ENCODE measurements at places on chromosomes 3 and 15.

DNA sequence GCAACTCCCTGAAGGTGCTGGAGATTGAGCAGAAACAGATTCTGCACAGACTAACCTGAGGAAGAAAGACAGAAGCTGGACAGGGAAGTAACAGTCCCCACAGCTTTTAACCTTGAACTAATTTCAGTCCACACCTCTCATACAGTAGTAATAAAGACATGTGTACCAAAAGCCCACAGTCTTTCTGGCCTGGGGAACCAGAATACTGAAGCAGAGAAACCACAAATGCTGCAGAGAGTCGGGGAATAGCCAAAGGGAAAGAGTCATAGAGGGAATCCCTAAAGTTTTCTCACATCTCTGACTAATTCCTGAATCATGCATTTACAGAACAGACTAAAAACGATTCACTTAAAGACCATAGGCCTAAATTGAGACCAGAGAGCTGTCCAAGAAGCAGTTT is 503.4 kb upstream of the NECTIN3 start:
- DNase-seq: no peak

GRCh38 chr3:144470666-144471065 is 499.0 kb downstream of the DIPK2A start:
- no peak for DNase-seq

DNA sequence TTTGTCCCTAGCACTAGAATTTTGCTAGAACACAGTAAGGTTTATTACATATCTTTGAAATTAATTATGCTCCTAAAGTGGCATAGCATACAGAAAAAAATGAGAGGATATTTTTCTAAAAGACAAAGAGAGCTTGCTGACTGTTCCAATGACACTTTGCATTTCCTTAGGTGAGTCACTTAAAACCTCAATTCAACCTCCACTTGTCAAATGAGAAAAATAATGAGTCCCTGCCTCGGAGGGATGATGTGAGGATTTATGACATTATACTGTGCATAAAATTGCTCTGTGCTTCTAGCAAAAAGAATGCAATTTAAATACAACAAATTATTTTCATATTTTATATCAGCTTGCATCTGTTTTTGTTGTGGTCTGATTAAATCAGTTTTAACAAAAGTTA is 1417.0 kb upstream of the ALCAM start:
- no peak for DNase-seq

DNA sequence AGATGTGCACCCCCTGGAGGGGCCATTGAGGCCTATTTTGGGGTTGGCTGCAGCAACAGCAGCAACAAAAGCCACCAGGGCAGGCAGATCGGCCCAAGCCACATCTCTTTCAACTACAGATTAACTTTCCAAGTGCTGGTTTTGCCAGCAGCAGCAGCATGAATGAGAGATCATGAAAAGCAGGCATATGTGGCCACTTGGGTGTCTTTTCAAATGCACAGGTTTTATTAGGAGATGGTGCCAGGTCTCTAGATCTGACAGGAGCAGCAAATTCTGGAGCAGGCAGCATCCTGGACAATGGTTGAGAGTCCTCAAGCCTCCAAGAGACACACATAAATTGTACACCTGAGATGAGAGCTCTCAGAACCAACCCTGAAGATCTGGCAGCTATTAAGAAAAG is 31.7 kb upstream of the CCDC66 start:
- DNase-seq: no peak

GRCh38 chr15:34339946-34340345 is 2.4 kb upstream of the SLC12A6 start:
- DNase-seq: no peak

DNA sequence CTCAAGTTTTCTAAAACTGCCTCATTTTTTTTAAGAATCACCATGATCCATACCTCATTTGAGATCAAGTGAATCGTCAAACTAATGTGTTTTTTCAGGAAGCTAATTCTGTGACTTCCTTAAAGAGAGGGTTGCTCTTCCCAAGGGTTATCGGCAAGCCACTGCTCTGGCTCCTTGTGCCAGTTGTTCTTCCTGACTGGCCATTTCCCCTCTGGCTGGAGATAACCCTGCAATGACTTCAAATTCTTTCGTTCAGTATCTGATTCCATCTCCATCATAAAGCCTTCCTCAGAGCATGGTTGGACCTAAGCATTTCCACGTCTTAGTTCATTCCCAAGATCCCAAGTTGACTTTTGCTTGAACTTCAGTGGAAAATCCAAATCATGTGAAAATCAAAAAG is 167.1 kb downstream of the MECOM start:
- DNase-seq: no peak

- no peak for DNase-seq
Observed at GRCh38 chr3:142853270-142854168, 35.4 kb downstream of the PCOLCE2 start.

DNA sequence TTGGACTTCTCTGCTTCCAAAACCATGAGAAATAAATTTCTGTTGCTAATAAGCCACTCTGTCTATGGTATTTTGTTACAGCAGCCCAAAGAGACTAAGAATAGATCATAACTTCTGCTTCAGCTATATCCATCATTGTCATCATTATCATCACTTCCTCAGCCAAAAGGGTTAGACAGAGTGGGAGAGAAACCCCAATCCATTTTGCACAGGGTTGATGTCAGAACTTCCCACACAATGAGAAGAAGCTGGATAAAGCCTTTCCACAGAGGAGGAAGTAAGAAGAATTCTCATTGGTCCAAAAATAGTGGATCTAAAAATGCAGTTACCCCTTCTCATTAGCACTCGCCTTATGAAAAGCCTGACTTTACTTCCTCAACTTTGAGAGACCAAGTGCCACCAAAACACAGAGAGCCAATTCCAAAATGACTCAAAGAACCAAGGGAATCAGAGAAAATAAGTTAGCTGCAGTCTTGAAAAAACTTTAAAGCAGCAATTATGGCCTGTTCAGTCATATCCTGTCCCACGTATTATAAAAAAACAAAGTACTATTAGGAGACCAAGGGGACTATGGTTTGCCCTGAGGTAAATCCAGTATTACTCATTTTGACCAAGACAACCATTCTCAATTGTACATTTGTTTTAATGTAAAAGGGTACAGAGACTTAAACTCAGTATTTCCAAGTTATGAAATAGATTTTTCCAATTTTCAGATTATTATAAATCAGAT is 80.2 kb downstream of the WNT5A start:
- DNase-seq: no peak

GRCh38 chr3:2261747-2262146 is 163.1 kb downstream of the CNTN4 start:
- DNase-seq: no peak

- no peak for DNase-seq
Observed at GRCh38 chr3:108826309-108827187, 4.0 kb downstream of the TRAT1 start.

- DNase-seq: no peak
Observed at GRCh38 chr15:31360158-31360561, 33.5 kb downstream of the KLF13 start.

- DNase-seq: no peak
Observed at GRCh38 chr3:175346573-175347356, 487.6 kb downstream of the NAALADL2 start.

DNA sequence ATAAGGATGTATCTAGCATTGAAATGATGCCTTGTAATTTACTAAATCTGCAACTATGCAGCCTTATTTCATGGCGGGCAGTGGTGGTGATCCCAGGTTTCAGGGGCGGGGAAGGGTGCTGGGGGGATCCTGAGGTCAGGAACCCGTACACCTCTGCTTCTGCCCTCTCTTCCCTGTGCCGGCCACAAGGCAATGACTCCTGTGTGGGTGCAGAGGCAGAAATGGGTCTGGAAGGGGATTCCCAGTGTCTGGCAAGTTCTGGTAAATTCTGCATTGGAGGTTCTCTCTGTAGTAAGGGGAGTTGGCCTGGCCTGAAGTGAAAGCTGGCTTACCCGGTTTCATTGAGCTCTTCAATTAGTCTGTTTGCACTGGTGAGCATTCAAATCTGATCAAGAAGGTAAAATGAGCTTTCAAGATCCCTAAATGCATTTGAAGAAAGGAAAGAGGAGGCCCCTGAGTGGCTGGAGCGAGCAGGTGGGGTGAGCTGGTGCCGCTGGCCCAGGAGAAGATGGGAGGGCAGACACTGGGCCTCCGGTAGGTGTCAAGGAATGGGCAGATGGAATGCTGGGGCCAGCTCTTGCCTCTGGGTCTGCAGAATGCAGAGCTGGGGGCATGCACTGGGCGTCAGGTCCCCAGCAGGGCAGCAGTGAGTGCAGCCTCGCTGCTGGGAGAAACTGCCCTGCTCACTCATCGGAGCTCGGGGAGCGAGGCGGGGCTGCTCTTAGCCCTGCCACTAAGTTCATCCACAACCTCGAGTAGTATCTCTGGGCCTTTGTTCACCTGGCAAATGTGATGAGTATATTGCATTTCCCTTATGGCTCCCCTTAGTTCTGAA is 13.7 kb downstream of the NRROS start:
- no peak for DNase-seq

DNA sequence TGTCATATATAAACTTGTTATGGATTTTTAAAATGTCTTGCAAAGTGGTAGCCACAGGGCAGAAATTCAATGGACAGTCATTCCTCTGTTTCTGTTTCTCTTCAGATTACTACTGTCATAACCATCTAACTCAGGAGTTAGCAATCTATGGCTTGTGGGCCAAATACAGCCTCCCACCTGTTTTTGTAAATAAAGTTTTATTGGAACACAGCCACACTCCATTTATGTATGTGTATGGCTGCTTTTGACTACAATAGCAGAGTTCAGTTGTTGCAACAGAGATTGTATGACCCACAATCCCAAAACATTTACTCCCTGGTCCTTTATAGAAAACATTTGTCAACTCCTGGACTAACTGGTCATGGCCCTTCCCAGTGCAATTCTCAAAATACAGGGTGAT is 20.0 kb downstream of the SLC27A2 start:
- no peak for DNase-seq

- no peak for DNase-seq
Observed at GRCh38 chr15:67110958-67111864, 45.8 kb downstream of the SMAD3 start.

DNA sequence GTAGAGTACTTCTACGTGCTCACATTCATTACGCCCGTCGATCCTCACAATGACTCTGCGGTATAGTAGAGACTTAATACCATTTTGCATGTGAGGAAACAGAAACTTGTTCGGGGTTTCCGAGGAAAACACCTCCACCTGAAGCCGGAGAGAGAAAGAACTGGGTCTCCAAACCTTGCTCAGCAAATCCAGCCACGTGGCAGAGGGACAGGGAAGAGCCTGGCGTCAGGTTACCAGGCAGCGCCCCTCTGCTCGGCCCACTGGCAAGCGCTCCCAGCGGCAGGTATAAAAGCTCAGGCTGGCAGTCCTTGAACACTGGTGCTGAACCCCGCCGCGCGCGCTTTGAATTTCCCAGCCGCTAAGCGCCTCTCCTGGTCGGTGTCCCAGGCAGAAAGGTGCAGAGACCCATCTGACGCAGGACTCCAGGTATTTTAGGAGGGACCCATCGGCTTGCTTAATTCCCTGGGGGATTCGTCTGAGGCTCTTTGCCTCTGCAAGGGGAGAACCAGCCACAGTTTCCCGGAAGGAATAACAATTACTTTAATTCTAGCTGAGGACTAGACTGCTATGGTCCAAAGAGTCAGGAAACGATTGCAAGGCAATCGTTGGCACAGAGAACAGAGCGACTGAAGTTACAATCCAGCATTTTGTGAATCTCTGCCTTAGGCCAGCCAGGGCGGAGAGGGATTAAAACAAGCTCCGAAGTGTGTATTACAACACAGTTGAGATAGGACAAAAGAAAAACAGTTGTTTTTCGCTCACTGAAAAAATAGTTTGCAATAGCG is at the start of gene C2CD4A:
Gene C2CD4A (plus strand): TSS at position 315 of the 785 bp plus-strand sequence. CDS start 637 bp downstream, outside the sequence.
- DNase-seq: peak; percentile 54

DNA sequence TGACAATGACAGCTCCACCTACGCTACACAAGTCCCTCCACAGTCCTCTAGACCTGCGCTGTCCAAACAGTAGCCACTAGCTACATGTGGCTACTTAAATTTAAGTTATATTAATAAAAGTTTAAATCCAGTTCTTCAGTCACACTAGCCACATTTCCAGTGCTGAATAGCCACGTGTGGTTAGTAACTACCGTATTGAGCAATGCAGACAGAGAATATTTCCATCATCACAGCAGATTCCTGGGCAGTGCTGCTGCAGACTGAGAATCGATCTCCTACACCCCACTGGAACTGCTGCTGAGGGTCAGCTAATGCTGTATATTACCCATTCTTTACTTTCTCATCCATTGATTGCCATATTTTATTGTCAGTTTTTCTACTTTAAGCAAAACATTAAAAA is 40.9 kb downstream of the HDC start:
- no peak for DNase-seq

GRCh38 chr3:169790687-169791429 is 17.7 kb downstream of the MYNN start:
- no peak for DNase-seq
